Activated T-cell treated with anti-CD3 and anti-CD28 coated beads for 48 hours (primary cell): ENCODE measurements at places on chromosomes 6 and 20.
A peak's percentile ranks its signal among the peaks of the same experiment; 100 is the strongest.

DNA sequence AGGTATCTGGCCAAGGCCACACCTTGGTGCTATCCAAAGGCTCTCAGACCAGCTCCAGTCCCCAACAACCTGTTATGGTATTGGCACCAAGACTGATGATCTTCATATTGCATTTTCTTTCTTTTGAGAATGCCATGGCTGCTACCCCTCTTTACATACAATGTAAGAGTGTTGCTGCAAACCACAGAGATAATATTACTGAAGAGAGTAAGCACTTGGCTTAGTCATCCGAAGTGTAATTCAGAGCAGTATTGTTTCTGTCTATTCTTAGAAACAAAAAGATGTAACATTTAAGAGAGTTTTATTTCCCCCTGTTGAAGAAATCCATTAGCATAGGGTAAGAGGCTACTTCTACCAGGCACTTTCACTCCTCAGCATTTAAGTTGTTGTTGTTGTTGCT is 212.5 kb downstream of the C6orf118 start:
- no peak for DNase-seq

GRCh38 chr6:41723530-41724227 is 11.7 kb downstream of the TFEB start:
- DNase-seq, result no peak

- no peak for DNase-seq
Measured at GRCh38 chr6:35165630-35166071, 24.5 kb upstream of the TCP11 start.

- DNase-seq, result no peak
Measured at GRCh38 chr6:115071962-115072361, 729.1 kb upstream of the HS3ST5 start.

DNA sequence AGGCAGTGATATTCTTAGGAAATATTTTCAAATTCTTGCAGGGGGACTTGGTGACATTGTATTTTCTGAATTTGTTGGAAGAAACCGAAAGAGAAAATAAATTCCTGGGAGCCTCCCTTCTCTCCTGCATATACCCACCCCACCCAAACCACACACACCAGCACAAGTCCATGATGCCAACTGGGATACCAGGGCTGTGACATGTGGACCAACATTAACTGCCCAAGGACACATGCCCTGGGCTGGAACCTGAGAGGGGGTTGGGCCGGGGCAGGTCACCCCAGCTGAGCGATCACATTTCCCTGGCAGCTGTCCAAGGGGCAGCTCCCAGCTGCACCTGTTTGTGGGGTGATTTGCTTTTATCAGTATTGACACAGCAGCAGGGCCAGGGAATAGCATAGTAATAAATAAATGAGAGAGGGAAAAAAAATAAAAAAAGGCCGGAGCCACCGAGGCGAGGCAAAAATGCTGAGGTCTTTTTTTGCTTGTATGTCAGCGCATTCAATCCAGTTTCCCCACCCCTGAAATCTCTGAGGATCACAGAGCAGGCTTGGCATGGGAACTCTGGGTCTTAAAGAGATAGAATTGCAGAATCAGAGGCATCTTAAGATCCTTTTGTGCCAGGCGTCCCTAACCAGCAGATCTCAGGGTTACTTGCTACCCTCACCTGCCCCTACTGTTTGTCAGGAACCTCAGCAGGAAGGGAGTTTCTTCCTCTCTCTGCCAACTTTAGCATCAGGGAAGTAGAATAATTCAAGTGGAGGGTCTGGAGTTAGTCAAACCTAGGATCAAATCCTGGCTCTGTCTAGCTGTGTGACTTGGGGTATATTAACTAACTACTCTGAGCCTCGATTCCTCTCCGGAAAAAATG is 66.5 kb upstream of the PIM1 start:
- DNase-seq, result no peak

GRCh38 chr6:107490566-107491137 is 735 bp downstream of the SOBP start:
- DNase-seq, result no peak

- no peak for DNase-seq
Measured at GRCh38 chr6:140480852-140481251, 1106.4 kb upstream of the CITED2 start.

DNA sequence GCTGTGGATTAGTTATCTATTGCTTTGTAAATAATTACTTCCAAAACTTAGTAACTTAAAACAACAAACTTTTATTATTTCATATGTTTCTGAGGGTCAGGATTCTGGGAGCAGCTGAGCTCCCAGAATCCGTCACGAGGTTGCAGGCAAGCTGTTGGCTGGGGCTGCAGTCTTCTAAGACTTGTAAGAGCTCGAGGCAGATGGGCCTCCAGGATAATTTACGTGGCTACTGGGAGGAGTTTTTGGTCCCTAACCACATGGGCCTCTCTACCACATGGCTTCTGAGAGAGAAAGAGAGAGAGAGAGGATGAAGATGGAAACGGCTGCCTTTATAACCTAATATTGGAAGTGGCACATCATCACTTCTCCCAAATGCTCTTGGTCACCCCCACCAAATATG is 64.9 kb upstream of the SULF2 start:
- no peak for DNase-seq

DNA sequence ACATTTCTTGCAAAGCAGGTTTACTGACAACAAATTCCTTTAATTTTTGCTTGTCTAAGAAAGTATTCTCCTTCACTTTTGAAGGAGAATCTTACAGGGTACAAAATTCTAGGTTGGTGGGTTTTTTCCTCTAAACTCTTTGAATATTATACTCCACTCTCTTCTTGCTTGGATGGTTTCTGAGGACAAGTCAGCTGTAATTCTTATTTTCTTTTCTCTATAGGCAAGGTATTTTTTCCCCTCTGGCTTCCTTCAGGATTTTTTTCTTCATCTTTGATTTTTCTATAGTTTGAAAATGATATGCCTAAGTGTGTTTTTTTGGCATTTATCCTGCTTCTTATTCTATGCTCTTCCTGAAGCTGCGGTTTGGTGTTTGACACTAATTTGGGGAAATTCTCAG is 112.5 kb upstream of the HIVEP1 start:
- DNase-seq, result no peak

DNA sequence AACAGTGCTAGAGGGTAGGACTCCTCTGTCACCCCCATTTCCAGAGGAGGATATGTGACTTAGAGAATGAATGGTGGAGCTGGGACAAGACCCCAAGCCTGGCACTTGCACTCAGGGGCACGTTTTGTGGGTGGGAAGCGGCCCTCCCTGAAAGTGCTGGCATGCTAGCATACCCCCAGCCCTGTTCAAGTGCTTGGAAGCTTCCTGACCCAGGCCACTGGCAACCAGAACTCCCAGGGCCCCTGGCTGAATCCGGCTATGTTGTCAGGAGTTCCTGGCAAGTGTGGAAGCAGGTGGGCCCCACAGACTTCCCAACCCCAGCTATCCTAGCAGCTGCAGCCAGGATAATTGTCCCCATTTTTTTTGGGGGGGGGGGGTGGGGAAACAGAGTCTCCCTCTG is 35.6 kb upstream of the TGM2 start:
- DNase-seq, result no peak

DNA sequence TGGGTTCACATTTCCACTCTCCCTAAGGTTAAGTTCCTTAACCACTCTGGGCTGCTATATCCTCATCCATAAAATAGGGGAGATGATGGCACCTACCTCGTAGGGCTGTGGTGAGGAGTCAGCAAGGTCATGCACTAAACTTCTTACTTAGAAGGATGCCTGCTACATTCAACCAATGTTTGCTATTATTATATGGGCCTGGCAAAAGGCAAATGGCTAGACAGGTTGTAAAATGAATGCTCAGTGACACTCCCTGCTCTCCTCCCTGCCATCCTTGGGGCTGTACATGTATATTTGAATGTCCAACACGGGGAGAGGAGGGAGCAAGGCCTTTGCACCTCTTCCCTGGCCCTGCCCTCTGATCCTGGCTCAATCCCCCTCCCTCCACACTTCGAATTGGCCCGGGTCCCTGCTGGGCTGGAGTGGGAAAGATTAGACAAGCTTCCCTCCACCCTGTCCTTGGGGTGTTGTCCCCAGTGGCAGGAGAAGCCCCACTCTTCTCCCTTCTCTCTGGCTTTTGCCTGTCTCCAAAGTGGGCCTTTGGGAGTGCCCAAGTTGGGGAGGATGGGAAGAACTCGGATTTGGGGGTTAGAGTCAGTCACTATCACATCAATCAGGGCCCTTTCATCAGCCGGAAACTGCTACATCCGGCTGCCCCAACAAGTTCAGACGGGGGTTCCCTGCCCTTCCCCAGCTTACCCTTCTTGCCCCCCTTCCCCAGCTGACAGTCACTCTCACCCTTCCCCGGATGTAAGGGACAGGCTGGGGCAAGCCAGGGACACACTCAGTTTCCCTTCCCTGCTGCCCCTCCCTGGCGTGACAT is 36.3 kb upstream of the VEGFA start:
- DNase-seq, result no peak

DNA sequence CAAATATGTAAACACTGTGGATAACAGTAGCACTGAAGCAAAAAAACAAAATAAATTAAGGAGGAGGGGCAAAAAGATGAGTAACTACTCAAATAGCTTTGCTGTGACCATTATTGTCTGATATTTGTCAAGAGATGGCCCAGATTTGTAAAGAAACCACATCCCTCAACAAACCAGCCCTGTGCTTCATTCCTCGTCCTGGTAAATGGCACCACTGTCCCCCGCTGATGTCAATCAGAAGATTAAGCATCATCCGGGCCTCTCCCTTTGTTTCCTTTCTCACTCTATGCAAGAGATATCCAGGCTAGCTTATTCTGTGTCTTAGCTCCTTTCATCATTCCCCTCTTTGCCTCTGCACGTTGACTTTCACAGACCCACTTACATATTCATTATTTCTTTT is 259.0 kb downstream of the SYNE1 start:
- DNase-seq, result no peak

GRCh38 chr6:154767003-154767723 is 33.9 kb downstream of the SCAF8 start:
- DNase-seq, result no peak

DNA sequence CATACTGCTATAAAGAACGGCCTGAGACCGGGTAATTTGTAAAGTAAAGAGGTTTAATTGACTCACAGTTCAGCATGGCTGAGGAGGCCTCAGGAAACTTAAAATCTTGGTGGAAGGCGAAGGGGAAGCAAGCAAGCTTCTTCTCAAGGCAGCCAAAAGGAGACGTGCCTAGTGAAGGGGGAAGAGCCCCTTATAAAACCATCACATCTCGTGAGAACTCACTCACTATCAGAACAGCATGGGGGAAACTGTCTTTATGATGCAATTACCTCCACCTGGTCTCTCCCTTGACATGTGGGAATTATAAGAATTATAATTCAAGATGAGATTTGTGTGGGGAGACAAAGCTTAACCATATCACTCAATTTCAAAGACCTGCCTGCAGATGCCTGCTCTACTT is 447.0 kb downstream of the EYS start:
- no peak for DNase-seq

GRCh38 chr6:7078856-7079255 is 28.9 kb upstream of the RREB1 start:
- no peak for DNase-seq

DNA sequence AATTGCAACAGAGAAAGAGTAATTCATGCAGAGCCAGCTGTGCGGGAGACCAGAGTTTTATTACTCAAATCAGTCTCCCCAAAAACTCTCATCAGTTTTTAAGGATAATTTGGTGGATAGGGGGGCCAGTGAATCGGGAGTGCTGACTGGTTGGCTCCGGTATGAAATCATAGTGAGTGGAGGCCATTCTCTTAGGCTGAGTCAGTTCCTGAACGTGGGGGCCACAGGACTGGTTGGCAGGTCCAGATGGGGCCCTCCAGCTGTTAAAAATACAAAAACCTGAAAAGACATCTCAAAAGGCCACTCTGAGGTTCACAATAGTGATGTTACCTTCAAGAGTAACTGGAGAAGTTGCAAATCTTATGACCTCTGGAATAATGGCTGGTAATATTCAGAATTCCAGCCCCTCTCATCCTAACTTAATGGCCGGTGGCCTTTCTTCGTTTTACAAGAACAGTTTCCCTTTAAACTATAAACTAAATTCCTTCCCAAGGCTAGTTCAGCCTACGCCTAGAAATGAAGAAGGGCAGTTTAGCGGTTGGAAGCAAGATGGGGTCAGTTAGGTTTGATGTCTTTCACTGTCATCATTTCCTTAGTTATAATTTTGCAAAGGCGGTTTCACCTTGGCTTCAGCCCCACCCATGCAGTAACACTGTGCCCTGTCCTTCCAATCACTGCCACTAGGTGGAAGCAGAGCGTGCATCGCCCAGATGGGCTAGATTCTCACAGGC is 6.8 kb upstream of the MICA start:
- DNase-seq, result peak; percentile 82

DNA sequence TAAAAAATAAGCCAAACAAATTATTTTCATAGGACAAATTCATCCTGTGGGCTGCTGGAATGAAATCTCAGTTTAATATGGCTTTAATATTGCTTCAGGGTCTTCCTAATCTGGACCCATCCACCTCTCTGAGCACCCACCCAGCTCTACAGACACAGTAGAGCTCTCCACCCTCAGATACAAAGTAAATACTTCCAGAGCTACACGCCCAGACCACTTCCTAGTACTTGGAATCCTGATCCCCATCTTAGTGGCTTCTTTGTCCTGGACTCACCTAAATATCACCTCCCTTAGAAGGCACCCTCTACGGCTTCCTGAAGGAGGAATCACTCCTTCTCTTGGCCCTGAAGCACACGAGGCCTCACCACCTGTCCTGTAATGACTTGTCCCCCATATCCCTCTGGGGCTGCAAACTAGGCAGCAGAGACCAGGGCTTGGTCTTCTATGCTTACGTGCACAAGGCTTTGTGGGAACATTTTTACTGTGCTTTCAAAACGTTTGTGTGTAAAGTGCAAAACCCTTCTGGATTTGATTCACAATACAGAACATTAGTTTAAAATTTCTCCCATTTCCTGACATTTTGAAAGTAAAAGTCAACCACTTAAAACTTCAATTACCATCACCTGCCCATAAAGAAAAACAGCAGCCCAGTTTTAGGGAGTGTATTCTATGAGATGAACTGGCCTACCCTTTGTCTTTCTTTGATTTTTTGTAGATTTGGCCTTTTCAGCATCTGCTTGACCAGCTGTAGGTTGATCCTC is 2.4 kb downstream of the CTCFL start:
- DNase-seq, result no peak

- DNase-seq, result no peak
Measured at GRCh38 chr6:214428-214827, 77.9 kb upstream of the DUSP22 start.

- no peak for DNase-seq
Measured at GRCh38 chr6:75201901-75202672, 3.8 kb downstream of the COL12A1 start.

GRCh38 chr6:159044899-159045727 is at the start of gene TAGAP:
Gene TAGAP (minus strand): TSS chr6:159044991. CDS start chr6:159044146, 845 bp downstream.
- peak; percentile 73 for DNase-seq

DNA sequence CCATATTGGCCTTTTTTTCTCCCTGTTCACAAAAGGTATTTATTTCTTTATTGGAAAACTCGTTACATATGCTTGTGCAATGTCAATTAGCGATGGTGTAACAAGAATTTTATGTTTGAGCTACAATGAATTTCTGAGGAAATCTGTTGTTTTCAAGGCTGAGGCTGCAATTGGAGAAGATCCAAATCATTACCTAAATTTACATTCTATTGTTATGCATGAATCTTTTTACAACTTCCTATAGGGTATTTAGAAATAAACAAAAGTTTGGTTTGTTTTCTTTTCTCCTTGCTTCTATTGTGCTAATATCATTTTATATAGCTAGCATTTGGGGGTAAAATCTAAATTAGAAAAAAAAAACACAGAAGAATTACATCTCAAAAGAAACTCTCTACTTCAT is 34.7 kb upstream of the NKAIN2 start:
- no peak for DNase-seq

GRCh38 chr6:150689900-150690590 is 90.4 kb downstream of the PLEKHG1 start:
- DNase-seq, result no peak
